Glutamatergic neuron (in vitro differentiated cells): ENCODE measurements at places on chromosomes 2 and 18. TPM values are rescaled to one million over a fixed set of nuclear protein-coding genes. Genes with fewer than 3 reads are reported as not detected.

- no peak for DNase-seq
These were observed 380.6 kb upstream of the ST6GAL2 start for GRCh38 chr2:107266555-107266954.

ALPI gene
- total RNA-seq, result not detected

- no peak for DNase-seq
These were observed 439.7 kb downstream of the RIT2 start for GRCh38 chr18:42675810-42676209.

DNA sequence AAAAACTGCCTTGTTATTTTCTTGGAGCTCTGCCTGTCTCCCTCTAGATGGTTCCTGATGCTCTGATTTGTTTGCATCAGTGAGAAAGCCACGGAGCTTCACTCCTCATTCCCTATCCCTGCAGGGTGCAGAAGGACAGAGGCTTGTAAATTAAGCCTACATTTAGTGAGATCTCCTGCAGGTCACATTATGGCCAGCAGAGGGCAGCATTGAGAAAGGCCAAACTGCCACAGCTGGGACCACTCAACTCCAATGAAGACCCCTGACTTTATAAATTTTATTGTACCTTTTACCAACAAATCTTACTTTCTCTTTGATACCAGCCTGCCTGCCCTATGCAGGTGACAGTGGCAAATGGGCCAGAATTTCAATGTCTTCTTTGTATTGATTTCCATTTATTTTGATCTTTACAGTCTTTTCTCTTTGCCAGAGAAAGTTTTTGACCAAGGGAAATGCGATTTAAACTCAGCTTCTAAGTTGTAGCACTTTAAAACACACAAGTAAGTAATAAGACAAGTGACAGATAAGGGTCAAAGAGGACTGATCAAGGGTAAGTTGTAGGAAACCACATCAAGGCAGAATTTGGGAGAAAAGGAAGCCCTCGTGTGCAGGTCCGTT lies 1029.1 kb upstream of the KLHL29 start:
- peak; percentile 88 for DNase-seq

DNA sequence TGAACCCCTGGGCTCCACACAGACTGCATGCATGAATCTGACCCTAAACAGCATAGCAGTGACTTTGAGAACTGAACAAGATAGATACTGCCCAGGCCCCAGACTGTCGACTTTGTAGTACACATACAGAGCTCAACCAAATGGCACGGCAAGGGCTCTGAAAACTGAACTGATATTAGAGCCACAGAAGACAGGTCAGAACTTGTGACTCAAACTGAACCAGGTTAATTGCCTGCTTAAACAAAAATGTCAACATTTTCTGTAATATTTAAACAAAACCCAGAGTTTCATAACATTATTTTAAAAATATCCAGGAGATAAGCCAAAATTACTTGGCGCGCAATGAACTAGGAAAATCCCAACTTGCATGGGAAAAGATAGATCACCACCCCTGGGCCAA lies 260.3 kb downstream of the TPGS2 start:
- no peak for DNase-seq

- DNase-seq, result no peak
These were observed 53.7 kb upstream of the LGALSL start for GRCh38 chr2:64400105-64400728.

- DNase-seq, result no peak
These were observed 158.2 kb upstream of the CRIM1 start for GRCh38 chr2:36197181-36197971.

DNA sequence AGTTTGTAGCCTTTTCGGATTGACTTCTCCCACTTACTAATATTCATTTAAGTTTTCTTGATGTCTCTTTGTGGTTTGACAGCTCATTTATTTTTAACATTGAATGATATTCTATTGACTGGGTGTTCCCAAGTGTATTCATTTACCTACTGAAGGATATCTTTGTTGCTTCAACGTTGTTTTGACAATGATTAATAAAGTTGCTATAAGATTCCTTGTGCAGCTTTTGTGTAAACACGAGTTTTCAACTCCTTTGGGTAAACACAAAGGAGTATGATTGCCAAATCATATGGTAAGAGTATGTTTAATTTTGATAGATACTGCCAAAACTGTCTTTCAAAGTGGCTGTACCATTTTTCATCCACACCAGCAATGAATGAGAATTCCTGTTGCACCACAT lies 1200.9 kb downstream of the DSC3 start:
- DNase-seq, result no peak

DNA sequence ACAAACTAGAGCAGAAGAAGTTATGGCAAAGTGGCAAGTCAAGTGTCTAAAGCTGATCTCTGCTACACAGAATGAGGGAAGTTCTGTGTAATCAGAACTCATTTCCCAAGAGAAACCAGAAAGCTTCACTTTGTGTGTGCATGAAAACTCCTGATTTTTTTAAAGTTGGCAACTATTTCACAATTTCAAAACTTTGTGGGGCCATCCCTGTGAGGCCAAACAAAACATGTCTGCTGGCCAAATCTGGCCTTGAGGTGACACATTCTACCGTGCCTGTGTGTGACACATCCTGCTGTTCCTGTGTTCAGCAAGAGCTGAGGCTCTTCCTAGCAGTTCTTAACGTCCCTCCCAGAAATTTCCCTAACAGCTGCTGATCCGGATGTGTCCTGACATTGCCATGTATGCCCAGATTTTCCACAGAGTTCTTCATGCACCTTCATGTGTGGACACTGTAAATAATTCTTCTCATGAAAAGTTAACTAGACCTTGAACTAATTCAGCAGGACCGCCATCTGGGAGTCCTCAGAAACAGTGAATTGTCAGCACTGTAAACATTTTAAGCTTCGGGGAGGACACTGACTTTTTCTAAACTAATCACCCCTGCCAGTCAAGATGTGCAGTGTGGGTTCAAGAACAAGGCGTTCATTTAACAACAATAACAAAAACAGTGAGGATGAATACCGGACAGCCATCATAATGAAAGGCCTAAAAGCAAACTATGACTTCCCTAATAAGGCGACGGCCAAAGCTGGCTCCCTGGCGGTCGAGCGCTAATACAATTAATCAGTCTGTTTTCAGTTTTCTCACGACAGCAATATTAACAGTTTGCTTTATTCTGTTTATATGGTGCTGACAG lies 99.0 kb downstream of the PLEKHM3 start:
- DNase-seq, result no peak

- no peak for DNase-seq
These were observed 248.9 kb upstream of the RBBP8 start for GRCh38 chr18:22684268-22684667.

DNA sequence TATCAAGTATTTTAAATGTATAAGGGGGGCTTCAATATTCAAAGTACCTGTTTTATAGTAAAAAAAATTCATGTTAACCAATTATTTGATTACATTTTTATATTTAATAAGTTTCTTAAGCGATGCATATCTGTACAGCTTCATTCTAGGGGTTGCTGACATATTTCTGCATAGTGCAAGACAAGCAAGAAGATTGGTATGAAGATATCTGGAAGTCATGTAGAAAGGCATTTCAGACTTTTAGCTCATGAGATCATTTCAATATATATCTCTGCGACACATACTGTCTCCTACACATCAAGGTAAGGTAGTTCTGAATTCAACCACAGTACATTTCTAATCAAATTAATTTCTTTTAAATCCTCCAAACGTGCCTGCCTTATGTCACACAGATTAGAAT lies 73.1 kb downstream of the MEMO1 start:
- no peak for DNase-seq

NETO1 gene
- total RNA-seq, result 5.5 TPM

CRYGD gene
- 0.76 TPM for total RNA-seq

DNA sequence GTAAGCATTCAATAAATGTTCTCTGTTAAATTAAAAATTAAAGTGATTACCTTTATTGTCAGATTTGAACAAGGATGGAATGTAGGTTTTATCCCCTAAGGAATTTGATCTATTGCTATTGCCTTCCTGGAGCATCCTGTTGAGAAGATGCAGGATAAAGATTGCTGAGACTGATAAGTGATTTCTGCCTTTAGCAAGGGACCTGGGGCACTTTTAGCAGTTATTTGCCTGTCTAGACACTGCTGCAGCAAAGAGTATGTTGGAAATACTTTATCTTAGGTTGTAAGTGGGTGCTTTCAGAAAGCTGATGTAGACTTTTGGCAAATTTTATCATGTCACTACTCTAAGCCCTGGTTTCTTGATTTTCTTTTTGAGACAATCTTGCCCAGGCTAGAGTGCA lies 69.5 kb downstream of the FAM117B start:
- DNase-seq, result no peak

DNA sequence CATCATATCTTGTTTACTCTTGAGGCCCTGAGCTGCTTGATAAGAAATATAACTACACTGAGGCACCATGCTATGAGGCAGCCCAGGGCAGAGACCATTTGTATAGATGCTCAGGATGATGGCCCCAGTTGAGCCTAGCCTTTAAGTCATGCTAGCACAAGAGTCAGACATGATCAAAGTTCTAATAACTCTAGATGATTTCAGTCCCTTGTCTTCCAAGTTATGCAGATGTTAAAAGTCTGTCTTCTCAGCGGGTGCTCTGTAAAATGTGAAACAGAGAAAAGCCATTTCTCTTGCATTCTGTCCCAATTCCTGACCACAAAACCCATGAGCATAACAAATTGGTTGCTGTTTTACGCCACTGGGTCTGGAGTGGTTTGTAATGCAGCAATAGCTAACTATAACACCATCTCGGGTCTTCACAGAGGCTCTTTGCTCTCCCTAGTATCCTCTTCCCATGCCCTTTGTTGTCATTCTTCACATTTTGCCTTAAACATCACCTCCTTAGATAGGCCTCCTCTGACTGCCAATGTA lies 49.6 kb downstream of the NXPH2 start:
- no peak for DNase-seq

- DNase-seq, result no peak
These were observed 259.1 kb upstream of the AGAP1 start for GRCh38 chr2:235234736-235235135.

DNA sequence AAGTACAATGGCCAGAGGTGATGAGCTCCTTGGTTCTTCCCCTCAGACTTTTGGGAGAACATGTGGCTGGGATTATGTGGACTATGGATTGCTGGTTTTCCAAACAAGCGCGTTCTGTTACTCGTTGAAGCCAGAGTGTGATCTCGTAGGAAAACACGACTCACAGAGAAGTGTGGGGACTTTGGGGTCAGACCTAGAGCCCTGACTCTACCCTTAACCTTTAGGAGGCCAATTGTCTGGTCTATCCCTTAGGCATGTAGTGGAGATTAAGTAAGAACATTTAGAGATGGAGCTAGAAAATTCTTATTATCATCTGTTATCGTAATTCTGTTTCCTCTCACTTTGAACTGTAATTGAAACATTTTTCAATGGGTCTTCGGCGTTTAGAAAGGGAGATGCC lies 35.8 kb downstream of the BCL2L11 start:
- DNase-seq, result no peak

IL36G gene
- not detected for total RNA-seq

LONRF2 gene
- 1.3 TPM for total RNA-seq

GRCh38 chr2:5437375-5437774 lies 254.8 kb upstream of the SOX11 start:
- no peak for DNase-seq

TIMM21 gene
- total RNA-seq, result 26.8 TPM

DNA sequence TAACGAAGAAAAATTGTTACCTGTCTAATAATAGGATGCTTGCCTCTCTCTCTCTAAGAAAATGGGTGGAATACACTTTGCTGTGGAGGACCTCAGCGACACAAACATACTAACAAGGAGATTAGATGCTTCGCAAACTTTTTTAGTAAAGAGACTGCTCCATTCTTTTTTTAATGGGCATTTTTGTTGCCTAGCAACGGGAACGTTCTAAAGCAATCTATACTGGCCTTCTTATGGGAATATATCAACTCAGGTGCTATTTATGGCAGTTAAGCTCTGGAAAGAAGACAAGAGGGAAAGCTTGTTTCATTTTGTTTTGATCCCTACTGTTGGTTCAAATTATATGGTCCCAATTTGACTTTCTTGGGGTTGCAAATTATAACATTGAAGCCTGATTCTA lies 86.8 kb upstream of the CBLN2 start:
- no peak for DNase-seq

DNA sequence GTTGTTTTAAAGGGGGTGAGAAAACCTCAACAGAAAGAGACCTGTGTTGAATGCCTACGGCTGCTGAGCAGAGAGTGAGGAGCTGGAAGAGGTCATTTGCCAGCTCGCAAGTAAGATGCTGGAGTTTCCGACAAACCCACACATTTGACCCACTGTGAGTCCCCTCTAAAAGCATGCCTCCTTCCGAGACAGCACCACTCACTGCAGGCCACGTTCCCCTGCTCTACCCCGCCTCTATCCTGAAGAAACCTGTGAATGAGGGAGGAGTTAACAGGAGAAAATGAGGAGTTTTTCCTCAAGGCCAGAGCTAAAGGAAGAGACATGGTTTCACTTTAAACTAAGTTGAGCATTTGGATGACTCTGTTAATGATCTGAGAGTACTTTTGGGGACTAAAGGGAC lies 188.7 kb downstream of the DPP10 start:
- DNase-seq, result no peak

DNA sequence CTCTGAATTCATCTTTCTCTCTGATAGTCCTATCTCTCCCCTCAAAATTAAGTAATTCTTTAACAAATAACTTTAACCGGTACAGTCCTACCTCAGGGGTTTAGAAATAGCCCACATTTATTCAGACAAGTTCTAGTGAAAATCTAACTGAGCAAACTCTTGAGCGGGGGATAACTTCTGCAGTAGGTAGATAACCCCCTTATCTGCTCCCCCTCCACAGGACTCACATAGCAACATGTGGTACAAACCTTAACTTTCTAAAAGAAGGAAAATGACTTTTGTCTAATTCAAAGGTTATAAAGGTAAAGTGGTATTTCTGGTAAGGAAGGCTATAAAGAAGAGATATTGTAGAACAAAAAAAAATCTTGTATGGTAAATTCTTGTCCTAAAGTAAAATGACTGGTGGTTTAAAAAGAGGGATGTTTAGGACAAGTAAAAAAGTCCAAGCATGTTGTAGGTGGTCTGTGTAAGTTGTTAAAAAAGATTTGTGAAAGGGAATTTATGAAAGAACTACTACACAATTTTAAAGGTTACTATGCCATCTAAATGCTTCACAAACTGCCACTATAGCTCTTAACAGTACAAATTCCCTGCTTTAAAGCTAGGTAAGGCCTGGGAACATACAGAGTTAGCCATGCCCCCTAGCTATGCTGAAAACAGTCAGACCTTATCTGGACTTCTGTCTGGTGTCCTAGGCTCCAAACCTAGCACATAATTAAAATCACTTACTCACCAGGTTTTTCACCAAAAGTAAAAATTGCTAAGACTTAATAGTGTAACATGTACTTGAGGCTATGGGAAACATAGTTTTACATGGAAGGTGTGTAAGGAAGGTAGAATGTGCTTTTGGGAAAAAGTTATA lies 8.1 kb upstream of the RPIA start:
- no peak for DNase-seq

- no peak for DNase-seq
These were observed 27.0 kb downstream of the MRPL33 start for GRCh38 chr2:27798486-27798885.

DNA sequence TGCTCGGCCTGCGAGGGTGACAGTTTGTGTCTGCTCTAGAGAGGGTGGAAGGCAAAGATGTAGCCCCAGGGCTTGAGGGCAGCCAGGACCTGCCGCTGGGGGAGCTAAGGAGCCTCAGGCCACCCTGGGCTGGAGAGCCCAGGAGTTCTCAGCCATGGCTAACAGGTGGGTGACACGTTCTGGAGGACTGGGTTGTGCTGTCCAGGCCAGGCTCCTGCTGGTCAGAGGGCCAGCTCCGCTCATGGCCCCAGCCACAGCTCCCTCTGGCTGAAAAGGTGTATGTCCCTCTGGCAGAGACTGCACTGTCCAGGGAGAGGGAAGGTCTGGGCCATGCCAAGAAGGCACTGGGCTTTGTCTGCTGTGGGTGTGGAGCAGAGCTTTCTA lies 19.2 kb downstream of the TMEM185B start:
- DNase-seq, result no peak
